GDM1 (cell line): ENCODE measurements at places on chromosomes 7 and 10.

DNA sequence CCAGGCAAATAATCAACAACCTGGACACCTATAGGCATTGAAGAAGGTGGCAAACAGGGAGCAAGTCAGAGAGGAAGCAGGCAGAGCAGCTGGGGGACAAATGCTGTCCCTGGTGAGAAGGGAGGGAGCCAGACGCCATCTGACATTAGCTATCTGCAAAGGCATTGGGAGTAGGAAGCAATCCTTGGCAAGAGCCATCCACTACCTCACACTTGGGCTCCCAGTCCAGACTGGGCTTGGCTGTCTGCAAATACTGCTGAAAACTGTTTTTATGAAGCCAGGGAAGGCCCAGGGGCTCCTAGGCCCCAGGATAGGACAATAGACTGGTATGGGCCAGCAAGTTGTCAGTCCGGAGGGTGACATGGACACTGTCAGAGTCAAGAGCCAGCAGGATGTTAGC, 132.5 kb downstream of the SORBS1 start:
- DNase-seq = no peak

DNA sequence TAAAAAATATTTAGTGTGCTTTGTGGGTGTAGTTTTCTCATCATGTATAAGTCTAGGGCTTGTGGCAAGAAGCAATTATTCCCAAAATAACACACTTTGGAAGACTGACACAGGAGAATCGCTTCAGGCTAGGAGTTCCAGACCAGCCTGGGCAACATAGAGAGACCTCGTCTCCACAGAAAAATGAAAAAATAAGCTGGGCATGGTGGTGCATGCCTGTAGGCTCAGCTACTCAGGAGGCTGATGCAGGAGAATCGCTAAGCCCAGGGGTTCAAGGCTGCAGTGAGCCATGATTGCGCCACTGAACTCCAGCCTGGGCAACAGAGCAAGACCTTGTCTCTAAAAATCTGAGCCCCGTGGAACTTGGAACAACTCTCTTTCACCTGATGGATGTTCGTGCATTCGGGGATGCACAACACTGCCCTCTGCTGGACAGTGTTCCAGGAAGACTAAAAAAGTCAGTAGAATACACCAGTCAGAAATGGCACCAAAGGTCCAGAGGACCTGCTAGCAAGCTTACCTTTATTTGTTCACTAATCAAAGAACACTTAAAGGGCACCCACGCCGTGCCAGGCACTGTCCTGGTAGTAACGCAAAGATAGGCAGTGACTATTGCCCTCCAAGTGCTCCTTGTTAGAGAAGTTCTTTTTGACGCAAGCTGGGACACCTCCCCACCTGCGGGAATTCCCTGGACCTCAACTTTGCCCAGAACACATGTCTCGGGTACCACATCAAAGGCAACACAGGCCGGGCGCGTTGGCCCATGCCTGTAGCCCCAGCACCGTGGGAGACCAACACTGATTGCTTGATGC, 81.9 kb upstream of the CALN1 start:
- DNase-seq = peak; percentile 45

- no peak for DNase-seq
Measured at GRCh38 chr7:88985295-88985694, 189.8 kb upstream of the TEX47 start.

GRCh38 chr10:11073410-11073809, 55.7 kb downstream of the CELF2 start:
- DNase-seq = no peak

GRCh38 chr10:92547676-92548075, 26.2 kb downstream of the IDE start:
- DNase-seq = no peak

- no peak for DNase-seq
Measured at GRCh38 chr7:33671531-33672262, 233.6 kb upstream of the BMPER start.
